ENCODE measurements at places on chromosomes 16 and 17.
A peak's percentile ranks its signal among the peaks of the same experiment; 100 is the strongest.

- no peak for DNase-seq
These were observed 68.6 kb downstream of the ZZEF1 start for GRCh38 chr17:4073983-4074830.

DNA sequence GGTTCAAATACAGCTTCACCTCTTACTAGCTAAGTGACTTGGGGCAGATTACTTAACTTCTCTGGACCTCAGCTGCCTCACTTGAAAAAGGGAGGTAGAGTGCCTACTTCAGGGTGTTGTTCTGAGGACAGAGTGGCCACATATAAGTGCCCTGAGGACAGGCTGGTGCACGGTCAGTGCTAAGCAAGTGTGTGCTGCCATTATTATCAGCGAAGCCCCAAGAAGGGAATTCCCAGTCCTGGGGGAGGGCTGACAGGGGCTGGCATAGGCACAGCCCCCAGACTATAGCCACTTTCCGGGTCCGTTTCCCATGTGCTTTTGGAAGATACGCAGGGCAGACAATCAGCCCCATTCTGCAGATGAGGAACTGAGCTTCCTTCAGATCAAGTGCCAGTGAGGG is 2.5 kb downstream of the ZBTB4 start:
- DNase-seq: no peak

- no peak for DNase-seq
These were observed 50.7 kb upstream of the TOB1 start for GRCh38 chr17:50916708-50917417.

DNA sequence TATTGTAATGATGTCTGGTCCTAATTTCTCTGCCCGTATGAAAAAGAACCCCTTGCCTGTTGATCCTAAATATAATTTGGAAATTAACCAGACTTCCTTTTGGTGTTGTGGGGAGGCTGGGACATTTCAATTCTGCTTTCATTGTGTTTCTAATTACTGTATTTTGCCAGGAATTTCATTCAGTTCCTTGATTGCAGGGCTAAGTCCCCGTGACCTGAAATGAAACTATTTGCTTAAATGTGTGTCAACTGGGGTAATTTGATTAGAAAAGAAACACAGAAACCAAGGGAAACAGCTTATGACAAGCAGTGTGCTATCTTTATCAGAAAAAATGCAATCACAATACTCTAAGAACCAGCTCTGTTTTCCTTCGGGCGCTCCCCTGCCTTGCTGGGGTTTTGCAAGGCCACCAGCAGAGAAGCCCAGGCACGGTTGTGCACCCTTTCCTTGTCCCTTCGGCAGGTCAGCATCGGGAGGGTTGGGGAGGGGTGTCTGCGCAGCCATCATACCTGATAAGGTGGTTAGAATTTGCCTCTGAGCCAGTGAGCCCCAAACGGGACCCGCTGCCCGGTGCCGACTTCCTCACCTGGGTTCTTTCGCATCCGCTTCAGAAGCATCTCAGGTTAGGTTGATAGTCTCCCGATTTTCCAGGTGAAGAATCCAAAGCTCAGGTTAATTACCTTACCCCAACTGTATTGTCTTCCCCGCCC is 19.4 kb downstream of the KLHL36 start:
- no peak for DNase-seq

DNA sequence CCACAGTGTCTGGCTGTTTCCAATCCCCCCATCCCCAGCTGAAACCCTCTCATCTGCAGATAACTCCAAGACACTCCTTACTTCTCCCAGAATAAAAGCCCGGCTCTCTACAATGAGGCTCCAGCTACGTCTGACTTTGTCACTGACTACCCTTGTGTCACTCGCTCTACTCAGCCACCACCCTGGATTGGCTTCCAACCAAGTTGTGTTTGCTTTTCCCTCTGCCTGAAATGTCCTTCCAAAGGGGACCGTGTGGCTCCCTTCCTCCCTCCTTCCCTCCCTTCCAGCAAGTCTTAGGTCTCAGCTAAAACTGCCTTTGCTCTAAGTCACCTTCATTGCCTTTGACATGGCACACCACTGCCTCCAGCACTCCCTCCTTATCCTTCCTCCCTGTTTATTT is 42.8 kb downstream of the CDH1 start:
- no peak for DNase-seq

- DNase-seq: no peak
These were observed 100.4 kb downstream of the SNX11 start for GRCh38 chr17:48207776-48208544.

DNA sequence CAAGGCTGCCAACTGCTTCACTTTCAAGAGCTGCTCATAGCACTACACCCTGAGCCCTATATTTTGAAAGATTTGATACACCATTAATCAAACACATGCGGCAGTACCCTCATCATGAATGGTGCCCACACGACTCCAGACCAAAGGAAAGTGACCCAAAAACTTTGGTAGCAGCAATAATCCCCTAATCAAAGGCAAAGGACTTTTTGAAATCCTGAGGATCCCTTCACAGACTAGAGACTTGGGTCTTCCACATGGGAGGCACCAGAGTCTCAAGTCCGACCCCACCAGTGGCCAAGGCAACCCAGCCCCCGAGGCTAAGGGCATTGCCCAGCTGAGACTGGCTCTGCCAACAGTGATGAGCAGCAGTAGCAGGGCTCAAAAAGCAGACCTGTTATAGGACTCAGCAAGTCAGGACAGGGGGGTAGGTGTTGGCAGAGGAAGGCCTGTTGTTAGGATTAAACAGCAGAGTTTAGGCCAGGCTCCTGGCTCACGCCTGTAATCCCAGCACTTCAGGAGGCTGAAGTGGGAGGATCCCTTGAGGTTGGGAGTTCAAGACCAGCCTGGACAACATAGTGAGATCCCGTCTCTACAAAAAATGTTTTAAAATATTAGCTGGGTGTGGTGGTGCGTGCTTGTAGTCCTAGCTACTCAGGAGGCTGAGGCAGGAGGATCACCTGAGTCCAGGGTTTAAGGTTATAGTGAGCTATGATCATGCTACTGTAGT is 3.2 kb downstream of the TRIM25 start:
- no peak for DNase-seq

GRCh38 chr17:44137891-44138709 is 3.6 kb upstream of the HROB start:
- DNase-seq: peak; percentile 74

DNA sequence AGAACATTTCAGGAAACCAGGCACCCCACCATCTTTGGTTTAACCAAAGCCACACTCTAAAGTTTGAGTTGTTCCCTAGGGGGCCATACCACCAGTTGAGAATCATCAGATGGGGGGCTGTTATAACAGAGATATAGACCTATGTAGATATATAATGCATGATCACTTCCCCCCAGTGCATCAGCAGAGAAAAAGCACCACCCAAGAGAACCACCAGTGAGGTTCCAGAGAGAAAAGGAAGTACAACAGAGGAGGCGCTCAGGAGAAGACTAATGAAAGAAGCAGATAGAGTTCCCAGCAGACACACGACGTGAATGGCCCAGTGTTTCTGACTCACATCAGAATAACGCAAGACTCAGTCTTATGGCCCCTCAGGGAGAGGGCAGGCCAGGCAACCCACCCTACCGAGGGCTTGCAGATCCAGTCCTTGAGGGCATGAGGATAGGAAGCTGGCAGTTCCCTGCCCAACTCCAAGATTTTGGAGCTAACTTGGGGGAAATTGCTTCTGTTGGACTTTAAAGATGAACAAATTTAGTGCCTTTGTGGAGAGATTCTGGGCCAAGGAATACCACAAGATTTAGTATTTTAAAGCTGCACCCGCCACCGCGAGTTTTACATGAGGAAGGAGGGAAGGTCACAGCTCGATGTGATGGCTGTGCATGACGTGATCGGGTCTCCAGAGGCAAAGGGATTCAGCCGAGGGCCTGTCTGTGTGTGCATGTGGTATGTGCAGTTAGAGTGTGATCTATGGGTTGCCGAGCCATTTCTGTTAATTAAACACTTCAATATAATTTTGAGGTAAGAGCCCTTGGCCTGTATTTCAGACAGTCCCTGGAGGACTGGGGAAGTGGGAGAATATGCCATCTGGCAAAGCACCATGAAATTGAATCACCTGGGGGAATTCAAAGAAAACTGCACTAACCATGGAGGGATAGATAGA is 53.1 kb downstream of the AIPL1 start:
- no peak for DNase-seq

GRCh38 chr17:3316836-3317235 is 18.7 kb upstream of the OR3A1 start:
- no peak for DNase-seq

DNA sequence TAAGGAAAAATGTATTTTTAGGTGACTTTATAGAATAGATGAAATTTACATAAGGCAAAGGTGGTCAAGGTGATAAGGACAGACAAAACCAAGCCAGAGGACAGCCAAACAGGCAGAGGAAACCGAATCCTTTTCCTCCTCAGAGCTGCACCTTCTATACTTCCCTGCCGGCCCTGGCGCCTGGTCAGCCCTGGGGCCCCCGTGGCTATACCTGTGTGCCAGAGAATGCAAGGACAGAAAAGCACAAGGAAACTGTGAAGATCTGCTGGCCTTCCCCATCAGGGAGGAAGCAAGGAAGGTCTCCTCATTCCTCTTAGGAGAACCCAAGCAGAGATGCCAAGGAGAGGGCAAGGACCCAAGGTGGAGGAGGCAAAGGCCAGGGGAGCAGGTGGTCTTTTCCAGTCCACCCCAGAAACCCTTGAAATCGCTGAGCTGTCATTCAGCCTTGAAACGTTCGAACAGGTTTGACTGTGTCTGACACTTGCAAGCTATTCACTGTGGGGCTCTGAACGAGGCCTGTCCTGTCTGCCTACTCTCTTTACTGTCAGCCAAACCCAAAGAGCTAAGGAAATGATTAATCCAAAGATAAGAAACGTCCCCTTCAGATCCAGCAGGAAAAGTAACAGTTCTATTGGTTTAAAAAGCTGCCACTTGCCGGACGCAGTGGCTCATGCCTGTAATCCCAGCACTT is 114.4 kb downstream of the XYLT1 start:
- no peak for DNase-seq

DNA sequence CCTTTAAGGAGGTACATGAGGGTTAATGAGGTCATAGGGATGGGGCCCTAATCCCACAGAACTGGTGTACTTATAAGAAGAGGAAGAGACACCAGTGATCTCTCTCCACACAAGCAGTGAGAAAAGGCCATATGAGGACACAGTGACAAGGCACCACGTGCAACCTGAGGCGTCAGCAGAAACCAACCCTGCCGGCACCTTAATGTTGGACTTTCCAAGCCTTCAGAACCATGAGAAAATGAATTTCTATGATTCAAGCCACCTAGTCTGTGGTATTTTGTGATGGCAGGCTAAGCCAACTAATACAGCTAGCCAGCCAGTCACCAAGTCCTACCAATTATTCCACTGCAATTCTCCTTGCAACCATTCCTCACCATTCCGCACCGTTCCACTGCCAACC is 39.5 kb downstream of the COPRS start:
- no peak for DNase-seq

DNA sequence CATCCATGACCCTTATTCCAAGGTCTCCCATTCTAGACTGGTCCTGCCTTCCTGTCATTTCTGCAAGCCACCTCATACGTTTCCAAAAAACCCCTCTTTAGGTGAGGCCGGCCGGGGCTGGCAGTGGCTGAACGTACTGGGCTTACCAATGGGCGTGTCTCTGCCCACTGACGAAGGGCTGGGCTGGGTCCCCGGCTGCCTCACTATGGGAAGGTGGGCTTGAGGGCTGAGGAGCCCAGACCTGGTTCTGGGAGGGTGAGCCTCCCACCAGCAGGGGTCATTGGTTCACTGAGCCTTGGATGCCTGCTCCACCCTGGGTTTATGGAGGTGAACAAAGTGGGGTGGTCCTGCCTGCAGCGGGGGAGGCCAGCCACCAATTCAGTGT is 19.9 kb downstream of the KDM8 start:
- DNase-seq: no peak

GRCh38 chr16:68466174-68466573 is 17.9 kb upstream of the SMPD3 start:
- DNase-seq: no peak

DNA sequence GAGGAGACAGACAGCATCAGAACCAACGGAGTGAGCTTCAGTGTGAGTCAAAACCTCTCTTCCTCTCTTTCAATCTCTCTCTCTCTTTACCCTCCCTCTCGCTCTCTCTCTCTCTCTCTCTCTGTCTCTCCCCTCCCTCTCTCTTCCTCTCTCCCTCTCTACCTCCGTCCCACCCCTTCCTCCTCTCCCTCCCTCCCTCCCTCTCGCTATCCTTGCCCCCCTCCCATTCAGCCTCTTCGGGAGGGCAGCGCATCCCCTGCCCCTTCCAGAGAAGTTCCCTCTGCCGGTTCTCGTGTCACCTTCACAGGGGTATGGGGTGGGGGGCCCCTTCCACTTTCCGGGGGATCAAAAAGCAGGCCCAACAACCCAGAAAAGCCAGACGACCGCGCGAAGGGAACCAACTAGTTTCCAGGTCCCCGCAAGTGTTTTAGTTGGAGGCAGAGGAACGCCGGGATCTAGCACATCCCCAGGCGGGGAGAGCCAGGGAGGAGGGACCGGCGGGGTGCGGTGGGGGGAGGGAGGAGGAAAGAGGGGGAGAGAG is 28.9 kb upstream of the RBFOX1 start:
- DNase-seq: no peak

DNA sequence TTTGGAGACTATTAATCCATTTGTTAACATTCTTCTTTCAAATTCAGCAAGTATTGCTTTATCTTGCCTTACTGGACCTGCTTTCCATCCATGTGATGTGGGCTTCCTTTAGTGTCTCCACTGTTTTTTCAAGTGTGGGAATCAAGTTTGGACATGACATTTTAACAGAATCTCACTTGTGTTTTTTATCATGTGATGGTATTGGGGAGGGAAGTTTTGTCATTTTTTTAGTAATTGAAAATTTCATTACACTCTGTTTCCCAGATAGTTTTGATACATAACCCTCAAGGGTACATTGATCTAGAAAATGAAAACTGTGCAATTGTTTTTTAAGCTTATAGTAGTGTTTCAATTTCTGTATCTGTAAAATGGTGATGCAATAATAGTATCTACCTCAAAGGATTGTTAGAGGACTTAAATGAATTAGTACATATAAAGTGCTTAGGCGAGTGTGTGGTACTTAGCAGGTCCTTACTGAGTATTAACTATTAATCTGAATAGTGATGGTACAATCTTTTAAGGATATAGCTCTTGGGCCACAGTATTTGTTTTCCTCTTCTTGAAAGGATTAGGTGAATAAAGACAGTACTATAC is 27.3 kb downstream of the AATF start:
- DNase-seq: no peak

- DNase-seq: no peak
These were observed 22.5 kb upstream of the DNAI2 start for GRCh38 chr17:74251569-74251968.

GRCh38 chr17:78474614-78475146 is 96.2 kb downstream of the PGS1 start:
- DNase-seq: no peak
